NCI-H774 (cell line): ENCODE measurements at places on chromosomes 12 and 14.
A peak's percentile ranks its signal among the peaks of the same experiment; 100 is the strongest.

GRCh38 chr12:132257955-132258490 lies 71.4 kb downstream of the GALNT9 start:
- no peak for DNase-seq

DNA sequence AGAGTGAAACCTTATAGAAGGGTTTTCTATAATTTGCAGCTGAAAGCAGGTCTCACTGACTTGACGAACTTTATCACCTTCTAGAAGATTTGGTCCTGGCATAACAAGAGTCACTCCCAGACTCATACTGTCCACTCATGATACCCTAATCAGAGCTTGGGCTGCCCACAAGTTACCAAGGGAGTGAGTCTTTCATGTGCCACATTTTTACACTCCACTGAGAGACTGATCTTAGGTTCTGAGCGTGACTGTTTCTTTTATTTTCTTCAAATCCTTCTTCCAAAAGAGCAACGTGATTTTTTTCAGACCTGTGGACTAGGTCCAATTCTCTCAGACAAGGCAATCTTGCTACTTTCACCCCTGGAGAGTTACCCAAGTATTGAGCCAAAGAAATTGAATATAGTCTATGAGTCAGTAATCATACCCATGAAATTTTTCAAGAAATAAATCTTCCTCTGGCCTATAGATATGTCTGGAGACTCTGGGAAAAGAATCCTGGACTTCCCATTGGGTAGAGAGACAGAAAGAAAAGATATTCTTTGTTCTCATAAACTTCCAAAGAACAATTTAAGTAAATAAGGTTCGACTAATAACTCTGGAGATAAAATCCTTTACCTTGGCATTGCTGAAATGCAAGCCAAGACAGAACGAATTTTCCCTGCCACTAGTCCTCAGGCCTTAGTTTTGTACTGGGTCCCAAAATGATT lies 26.9 kb downstream of the SIX1 start:
- DNase-seq = no peak

DNA sequence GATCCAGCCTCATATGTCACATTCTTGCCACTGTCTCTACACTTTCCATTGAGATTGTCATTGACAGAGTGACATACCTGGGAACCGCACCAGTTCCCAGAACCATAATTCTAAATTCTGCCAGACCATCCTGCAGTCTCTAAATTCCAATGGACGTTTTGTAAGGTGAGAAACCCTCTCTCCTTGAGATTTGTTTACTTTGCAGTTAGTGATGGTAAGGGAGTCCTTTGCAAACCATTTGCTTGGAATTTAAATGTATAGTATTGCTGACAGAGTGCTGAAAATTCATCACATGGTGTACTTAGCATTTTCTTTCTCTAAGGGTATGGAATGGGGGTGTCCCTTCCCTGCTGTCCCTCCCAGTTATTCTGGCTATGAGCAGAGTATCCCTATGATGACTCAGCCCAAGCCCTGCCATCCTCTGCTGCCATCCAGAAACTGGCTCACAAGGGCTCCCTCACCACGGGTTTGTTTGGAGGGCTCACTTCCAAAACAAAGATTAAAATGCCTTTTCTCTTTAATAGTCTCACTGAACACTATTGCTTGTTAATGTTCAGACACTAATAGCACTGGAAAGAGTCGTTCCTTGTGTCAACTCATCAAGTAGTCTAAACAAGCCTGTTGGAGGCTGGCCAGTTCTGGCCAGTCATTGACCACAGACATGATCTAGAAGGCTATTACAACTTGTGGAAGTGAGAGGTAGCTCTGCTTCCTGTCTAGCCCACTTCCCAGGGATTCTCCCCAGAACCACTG lies 129.0 kb upstream of the HMGA2 start:
- DNase-seq = peak; percentile 52

DNA sequence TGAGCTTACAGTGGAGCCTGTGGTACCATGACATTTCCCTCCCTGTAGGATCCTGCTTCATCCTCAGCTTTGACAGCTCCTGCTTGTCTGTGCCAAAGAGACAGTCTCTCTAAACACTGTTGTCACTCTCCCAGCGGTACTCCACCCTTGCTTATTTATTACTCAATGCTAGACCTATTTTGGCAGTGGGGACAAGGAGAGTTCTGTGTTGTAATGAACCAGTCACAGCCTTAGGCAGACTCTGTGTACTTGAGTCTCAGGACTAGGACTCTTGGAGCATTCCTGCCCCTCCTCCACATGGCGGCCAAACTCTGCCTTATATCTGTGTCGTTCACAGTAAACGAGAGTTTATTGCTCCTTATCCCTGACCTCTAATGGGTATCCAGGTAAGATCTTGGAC lies 70.9 kb downstream of the PIK3C2G start:
- no peak for DNase-seq

- DNase-seq = no peak
Measured at GRCh38 chr12:93723568-93723930, 46.4 kb downstream of the CRADD start.

GRCh38 chr12:109029411-109029810 lies 8.5 kb upstream of the SVOP start:
- no peak for DNase-seq

DNA sequence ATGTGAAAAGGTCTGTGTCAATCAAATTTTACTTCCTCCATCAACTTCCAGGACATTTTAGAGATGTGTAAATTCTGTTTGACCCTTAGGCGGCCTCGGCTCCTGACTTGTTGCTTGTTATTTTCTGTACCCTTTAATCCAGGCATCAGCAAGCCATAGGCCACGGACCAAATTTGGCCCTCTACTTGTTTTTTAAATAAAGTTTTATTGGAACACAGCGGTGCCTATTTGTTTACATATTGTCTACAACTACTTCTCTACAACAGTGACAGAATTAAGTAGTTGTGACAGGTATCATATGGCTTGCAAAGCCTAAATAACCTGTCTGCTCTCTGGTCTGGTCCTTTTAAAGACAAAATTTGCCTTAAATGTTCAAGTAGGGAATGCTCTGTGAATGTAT lies 132.1 kb downstream of the AACS start:
- no peak for DNase-seq

DNA sequence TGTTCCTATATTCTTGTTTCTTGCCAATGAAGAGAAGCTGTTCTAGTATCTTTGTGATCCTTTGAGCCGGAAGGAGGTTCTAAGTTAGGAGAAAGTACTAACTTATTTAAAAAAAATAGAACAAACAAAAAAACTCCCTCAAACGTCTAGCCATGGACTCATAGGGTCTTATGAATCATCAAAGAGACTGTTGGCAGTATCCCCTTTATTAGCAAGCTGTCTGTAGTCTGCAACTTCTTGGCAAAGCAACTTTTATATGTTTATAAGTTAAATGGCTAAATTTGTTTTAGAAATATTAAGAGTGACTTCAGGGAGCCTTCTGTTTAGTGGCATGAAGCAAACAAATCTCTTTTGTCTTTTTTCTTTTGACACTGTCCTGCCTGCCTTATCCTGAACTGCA lies 291.9 kb downstream of the FUT8 start:
- no peak for DNase-seq
